HL-60 (cell line): ENCODE measurements at places on chromosomes 6 and 20.

DNA sequence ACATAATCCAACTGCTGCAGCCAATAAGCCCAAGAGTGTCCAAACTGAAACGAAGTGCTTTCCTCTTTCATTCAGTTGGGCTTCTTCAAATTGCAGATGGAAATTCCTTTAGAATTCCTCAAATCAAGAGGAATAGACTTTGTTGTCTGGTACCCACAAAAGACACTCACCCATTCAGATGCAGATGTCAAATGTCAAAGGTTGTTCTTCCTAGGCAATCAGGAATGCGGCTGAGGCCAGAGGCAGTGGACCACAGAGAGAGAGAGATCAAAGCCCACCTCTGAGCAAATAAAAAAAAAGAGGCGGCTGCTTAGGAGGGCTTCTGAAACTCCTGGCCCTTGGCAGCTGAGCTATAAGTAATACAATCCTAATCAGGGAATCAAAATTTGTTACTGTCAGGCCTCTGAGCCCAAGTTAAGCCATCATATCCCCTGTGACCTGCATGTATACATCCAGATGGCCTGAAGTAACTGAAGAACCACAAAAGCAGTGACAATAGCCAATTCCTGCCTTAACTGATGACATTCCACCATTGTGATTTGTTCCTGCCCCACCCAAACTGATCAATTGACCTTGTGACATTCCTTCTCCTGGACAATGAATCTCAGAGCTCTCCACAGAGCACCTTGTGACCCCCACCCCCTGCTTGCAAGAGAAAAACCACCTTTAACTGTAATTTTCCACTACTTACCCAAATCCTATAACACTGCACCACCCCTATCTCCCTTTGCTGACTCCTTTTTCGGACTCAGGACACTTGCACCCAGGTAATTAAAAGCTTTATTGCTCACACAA is 303.0 kb upstream of the GJE1 start:
- no peak for DNase-seq

DNA sequence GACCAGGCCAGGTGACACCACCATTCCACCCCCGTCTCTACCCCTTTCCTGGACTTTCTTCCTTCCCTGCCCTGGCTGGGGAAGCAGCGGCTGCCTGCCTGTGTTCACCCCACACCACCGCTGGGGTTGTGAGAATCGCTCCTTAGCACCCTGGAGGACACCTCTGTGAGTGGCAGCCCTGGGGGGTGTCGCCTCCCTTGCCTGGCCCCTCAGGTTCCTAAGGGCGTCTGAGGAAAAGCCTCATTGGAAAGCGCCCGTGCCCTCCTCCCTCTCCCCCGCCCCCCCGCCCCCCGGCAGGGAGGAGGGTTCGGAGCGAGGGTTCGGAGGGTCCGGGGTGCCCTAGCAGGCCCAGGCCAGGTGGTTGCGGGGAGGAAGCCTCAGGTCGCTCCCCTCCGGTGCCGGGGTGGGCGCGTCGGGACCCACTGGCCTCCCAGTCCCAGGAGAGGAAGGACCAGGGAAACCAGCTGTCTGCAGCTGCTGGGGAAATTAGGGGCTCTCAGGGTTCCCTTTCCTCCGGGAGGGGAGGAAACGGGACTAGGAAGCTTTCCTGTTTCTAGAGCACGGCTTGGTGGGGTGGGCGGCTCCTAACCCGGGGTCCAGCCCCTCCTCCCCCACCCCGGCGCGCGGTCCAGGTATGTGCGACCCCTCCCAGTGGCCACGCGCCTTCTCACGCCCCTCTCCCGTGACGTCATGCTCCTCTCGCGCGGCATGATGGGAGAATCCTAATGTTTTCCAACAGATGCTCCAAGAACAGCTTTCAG is at the start of gene PHACTR3:
PHACTR3 (plus strand) TSS at position 760 of the 761 bp plus-strand sequence. CDS start 475 bp downstream, outside the sequence.
- DNase-seq, result no peak

DNA sequence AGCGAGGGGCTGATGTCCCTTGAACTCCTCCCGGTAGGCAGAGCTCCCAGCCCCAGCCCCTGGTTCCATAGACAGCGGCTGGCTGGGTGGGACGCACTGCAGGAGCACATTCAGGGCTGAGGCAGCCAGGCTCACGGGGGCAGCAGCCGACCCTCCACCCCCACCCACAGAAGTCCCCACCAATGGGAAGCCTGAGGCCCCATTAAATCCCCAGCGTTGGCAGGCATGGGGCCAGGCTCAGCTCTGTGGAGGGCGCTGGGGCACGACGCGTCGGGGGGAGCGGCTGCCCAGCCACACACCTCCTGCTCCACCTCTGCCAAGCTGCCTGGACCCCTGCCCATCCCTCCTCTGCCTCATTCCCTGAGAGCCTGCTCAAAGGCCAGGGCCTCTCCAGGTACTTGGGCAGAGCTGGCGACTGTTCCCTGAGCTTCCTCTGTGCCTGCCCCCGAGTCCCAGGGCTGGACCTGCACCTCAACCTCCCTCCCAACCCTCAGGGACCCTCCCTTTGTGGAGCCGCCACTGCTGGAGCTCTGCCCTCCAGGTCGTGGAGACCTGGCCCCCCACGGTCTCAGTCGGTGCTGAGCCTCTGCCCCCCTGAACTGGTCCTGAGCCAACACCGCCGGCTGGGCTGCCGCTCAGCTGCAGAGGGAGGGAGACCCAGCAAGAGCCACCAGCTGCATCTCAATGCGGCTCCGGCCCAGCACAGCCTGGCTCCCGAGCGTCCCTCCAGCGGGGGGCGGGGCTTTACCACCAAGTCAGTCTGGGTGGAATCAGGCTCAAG is 9.1 kb downstream of the CHRNA4 start:
- no peak for DNase-seq

GRCh38 chr6:65933390-65933789 is 226.4 kb upstream of the EYS start:
- no peak for DNase-seq

- no peak for DNase-seq
These were observed 41.4 kb upstream of the FYN start for GRCh38 chr6:111914617-111915016.

GRCh38 chr6:54285595-54285994 is 22.6 kb upstream of the TINAG start:
- no peak for DNase-seq

DNA sequence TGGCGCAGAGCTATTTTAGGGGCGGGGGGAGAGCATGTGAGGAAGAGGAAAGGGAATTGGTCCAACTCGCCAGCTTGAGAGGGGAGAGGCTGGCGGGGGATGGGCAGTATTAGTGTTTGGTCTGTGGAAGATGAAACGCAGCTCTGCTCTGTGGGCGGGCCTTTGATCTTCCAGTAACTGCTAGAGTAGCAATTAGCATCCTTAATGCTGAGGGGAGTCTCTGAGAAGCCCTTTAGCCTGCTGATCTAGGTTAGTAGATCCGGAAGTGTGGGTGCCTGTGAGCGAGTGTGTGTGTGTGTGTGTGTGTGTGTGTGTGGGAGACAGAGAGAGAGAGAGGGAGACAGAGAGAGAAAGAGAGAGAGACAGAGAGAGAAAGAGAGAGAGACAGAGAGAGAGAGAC is 117.2 kb upstream of the BACH2 start:
- DNase-seq, result no peak

GRCh38 chr20:64161356-64162238 is 2.7 kb upstream of the MYT1 start:
- DNase-seq, result no peak

- DNase-seq, result no peak
These were observed 713.0 kb downstream of the EPM2A start for GRCh38 chr6:145022199-145022796.

- no peak for DNase-seq
These were observed 4.9 kb upstream of the DAAM2 start for GRCh38 chr6:39787322-39787721.

DNA sequence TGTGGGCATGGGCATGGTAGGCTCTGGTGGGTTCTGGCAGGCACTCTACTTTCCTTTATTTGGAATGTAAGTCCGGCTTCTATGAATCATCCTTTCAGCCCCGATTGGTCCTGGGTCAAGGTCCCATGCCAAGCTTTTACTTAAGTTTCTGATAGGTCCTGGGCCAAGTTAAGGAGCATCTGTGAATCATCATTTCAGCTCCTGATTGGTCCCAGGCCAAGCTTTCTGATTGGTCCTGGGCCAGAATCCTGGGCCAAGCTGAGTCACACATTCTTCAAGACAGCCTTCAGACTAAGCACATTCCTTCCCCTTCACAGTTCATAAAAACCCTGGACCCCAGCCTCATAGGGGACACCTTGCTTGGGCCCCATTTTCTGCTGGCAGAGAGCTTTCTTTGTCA is 231.0 kb upstream of the EYS start:
- no peak for DNase-seq

DNA sequence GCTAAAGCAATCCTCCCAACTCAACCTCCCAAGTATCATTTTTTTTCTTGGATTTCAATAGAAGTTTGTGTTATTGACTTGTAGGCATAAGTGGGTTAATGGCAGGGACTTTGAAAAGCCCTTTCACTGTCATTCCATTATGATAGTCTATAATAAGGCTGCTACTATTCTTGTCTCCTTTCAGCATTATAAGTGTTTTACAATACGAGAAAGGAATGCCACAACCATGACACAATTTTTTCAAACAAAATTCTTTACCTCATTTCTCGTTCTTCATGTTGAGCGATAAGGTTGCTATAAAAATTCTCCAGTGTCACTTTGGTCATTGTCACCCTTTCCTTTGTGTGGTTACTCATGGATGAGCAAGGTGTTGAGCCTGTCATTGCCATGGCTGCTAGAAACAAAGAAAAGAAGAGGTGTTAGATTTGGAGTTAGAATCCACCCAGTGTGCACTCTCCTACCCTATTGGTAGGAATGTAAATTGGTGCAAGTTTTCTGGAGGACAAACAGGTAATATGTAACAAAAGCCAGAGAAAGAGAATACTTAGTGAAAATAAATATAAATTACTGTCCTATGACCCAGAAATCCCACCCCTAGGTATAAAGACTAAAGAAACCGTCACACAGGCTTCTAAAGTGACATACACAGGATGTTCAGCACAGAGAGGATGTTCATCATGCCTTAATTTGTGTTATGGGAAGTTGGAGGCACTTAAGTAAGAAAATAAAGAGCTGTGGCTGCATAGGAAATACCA is 7.3 kb downstream of the STK38 start:
- DNase-seq, result no peak

GRCh38 chr6:63213325-63213724 is 2.1 kb downstream of the FKBP1C start:
- no peak for DNase-seq
